ENCODE measurements at places on chromosomes 7 and 10.

DNA sequence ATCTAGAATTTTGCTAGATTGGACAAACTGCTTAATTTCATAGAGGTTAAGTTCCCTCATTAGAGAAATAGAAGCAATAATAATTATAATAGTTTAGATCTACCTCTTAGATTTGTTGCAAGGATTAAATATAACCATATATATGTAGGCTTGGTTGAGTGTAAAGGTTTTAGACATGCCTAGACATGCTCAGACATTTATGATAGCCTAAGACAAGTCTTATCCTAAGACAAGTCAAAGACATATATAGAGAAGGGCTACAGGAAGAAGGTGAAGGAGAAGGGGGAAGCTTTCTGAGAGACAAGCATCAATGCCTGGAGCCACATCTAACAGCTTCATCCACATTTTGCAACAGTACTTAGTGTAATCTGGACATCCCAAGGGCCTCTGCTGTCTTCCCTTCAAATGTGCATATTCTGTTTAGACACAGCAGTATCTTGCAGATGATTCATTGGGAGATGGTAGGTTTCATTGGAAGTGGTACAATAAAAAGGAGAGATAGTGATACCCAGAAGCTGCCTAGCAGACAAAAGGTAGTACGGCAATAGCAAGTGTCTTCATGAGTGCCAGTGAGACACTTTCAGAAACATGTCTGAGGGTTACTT, 146.5 kb downstream of the HGF start:
- no peak for DNase-seq

GRCh38 chr10:109205929-109206585, 717.3 kb downstream of the XPNPEP1 start:
- DNase-seq: no peak

GRCh38 chr7:98399462-98399861, 1.4 kb downstream of the BAIAP2L1 start:
- no peak for DNase-seq

DNA sequence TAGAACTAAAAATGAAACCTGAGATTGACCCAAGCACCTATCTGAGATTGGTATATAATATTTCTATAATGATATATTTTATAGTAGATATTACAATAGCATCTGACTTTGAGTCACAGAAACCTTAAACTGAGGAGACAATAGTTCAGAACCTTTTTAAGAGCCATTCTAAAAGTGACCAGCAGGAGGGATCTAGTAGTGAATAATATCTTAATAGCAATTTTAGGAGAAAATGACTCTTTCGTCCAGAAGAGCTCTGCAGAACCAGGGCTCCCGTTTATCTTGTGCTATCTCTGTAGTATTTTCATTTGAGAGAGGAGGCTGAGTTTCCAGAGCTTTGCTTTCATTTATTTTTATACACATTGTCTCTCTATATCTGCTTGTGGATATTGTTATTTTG, 68.1 kb downstream of the PODXL start:
- DNase-seq: no peak

DNA sequence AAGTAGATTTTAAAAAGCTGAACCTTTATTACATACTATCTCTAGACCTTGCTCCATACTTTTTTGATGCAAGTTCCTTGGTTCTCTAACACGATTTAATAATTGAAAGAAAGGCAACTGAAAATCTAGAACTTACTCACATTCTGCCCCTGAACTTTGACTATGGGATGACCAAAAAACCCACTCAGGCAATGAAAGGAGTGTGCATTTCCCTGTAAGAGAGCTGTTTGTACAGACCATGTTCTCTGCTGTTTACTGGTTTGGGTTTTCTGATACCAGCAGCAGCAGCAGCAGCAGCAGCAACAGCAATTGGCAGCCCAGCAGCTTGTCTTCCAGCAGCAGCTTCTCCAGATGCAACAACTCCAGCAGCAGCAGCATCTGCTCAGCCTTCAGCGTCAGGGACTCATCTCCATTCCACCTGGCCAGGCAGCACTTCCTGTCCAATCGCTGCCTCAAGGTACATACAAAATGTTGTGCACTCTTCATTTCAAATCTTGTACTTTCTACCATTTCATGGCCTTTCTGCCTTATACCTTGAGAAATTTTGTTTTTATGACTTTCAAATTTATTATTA, 216.7 kb downstream of the FOXP2 start:
- DNase-seq: no peak

DNA sequence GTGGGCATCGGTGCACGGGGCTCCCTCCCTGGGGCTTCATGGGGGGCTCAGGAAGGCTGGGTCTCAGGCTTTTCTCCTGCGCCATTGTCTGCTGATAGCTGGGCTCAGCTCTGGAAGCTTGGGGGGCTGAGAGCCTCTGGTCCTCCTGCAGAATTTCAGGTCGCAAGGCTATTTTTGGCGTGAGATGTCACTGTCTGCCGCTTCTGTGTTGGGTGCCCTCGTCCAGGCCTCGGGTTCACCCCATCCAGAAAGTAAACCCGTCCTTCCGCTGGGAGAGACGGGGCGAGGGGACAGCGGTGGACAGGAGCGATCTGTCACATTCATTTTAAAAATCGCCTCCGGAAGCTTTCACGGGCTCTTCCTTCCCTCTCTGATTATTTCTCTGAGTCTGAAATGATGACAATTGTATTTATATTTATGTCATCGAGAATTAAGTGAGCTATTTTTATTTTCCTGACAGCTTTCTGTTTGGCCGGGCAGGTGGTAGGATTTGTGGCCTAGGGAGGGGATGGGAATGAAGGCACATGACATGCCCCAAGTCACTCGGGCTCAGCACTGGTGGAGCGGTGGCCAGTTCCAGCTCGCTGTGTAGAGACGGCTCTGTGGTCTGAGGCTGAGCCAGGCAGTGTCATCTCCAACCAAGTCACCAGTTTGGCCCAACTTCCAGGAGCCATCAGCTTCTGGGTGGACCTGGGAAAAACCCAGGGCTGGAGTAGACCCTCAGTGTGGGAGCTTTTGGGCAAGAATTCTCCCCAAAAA, 40.7 kb upstream of the AP5Z1 start:
- DNase-seq: no peak

DNA sequence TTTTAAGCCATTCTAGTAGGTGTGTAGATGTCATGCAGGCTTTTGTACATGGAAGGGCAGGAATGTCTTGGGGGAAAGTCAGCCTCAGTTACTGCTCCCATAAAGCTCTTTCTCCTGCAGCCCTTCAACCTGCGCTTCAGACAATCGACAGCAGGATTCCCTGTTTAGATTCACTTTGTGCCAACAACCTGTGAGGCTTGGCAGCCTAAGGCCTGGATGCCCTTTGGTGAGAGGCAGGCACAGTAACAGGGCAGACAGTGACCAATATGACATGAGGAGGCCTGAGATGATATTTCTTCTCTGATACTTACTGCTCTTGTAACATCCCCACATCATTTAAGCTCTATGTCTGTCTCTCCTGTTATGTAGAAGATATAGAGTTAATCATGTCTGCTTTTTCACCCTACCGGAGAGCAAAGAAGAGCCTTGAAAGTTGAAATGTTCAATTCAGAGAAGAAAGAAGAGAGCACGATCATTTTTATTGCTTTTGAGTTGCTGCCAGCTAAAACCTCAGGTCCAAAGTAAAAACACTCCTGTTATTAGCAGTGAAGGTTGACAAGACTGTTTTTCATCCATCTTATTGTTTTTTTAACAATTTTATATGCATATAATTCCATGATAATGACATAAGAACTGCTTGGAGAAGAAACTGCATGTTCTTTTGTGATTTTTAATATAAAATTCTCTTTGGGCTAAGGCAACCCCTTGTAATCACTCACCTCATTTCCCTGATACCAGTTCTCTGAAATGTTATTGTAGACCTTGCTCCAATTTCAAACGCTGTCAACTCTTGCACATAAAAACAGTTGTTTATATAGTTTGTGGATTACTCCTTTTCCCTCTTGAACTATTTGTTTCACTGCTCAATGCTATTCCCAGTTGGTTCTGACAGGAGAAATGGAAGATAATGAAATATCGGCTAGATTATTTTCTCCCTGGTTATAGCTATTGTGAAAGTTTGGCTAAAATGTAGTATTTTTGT, 140.9 kb downstream of the GALNT17 start:
- no peak for DNase-seq

GRCh38 chr7:90256778-90257177, 11.8 kb downstream of the CFAP69 start:
- no peak for DNase-seq

GRCh38 chr7:29150856-29151255, 4.5 kb upstream of the CPVL start:
- DNase-seq: no peak

GRCh38 chr10:63644418-63645142, 123.4 kb downstream of the REEP3 start:
- DNase-seq: no peak

DNA sequence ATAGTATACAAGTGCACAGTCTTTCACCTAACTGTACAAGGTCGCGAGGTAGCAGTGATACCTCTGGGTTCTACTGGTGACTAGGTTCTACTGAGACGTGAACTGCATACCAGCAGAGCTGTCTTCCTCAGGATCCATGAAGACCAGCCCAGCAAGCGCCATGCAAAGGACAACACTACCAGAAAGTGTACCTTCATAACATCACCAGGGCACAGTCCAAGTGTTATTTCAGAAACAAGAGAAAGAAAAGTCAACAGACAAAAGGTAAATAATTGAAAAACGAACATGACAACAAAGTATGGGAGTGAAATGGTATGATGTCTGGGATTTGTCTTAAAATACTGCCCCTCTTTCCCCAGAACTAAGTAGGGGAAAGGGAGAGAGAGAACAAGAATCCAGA, 141.1 kb upstream of the ASAH2 start:
- no peak for DNase-seq

DNA sequence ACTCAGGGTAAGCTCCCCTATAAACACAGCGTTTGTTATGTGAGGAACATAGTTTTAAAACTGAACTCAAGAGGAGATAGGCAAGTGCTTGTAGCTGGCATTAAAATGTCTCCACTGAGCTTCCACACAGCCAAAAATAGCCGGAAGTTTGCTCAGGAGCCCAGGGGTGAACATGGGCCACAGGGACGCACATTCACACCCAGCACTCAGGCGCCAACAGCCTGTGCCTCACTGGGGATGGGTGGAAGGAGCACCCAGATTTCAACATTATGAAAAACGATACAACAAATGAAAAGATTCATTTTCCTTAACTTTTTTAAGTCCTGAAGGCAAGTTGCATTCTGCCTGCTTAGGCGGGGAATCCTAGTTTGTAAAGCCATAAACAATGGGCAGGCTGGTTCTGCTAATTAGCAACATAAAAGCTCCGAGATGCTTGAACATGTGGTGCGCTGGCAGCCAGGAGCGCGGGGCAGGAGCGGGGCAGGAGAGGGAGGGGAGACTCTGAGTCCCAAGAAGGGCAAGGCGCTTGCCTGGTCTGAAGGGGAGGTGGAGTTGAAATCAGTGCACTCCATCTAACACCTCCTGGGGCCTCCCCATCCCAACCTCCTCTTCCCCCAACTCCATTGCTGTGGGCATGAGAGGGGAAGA, 235.9 kb downstream of the COBL start:
- DNase-seq: no peak

DNA sequence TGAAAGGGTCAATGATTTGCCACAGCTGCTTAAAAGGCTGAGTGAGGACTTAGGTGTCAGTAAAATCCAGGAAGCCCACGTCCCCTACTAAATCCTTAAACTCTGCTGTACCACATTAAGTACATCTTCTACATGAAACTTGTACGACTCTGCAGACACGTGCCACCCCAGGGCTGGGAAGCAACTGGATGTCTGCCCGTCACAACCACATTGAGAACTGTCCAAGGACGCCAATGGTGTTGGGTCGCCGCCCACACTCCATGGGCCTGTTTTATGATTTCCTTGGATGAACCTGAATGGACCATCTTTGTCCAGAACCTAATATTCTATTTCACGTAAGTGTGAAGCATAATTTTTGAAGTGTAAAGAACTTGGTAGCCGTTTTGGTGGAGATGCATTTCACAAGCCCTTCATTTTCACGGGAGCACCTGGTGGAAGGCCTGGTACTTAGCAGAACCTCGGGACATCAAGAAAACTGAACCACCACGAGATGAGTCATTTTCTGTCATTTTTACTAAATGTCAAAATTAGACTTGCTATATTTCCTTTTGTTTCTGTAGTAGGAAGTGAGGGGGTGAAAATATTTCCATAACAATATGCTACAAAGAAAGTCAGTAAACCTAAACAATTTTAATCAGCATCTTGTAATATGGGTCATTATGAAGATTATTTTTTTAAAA, 134.9 kb downstream of the SFMBT2 start:
- no peak for DNase-seq

DNA sequence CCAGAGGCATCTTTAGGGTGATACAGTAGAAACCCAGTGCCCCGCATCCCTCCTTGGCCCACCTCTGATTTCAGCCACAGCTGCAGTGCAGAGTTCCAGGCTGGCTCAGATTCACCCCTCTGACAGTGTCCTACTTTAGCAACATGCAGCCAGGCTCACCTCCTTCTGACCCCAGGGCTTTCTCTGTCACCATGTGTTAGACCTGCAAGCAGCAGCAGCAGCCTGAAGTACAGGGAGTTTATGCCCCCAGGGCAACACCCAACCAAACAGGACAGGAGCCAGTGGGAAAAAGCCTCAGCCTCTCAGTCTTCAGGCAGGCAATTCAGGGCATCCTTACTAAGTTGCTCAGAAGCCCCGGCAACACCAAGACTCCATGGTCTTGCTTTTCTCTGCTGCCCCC, 109.0 kb upstream of the PLXNA4 start:
- no peak for DNase-seq

GRCh38 chr10:61068471-61068870, 124.5 kb upstream of the RHOBTB1 start:
- DNase-seq: no peak

DNA sequence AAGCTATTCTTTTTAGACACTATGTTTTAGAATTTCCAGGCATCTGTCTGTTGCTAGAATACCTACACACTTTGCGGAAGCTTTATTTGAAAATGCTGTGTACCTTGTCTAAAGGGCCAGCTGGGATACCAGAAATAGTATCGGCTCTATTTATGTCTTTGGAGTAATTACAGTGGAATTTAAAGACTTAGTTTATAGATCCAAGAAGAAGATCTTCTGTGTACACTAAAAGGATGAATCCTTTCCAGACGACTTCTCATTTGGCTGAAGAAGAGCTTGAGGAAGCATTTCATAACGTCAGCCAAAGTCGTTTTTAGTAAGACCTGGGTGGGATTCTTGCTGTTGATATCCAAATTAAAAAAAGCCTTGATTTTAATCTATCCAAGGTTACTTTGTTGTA, 365.9 kb downstream of the INHBA start:
- no peak for DNase-seq

DNA sequence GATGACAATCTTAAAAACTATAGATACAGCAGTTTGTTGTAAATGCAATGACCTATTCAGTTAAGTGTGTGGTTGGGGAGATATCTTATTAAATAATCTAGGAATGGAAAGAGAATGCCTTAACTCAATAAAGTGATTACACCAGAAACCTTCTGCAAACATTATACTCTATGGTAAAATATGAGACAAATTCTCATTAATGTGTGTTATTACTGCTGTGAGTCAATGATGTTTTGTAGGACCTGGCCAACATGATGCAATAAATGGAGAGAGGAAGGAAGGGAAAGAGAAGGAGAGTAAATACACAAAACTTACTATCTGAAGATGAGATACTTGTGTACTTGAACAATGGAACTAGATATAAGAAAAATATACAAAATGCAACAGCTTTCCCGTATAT, 25.1 kb downstream of the MKX start:
- DNase-seq: no peak

Measured in T follicular helper cell (primary cell).